Suppressor macrophage treated with lipopolysaccharide for 1 hour (primary cell): ENCODE measurements at places on chromosomes 3 and 15.

DNA sequence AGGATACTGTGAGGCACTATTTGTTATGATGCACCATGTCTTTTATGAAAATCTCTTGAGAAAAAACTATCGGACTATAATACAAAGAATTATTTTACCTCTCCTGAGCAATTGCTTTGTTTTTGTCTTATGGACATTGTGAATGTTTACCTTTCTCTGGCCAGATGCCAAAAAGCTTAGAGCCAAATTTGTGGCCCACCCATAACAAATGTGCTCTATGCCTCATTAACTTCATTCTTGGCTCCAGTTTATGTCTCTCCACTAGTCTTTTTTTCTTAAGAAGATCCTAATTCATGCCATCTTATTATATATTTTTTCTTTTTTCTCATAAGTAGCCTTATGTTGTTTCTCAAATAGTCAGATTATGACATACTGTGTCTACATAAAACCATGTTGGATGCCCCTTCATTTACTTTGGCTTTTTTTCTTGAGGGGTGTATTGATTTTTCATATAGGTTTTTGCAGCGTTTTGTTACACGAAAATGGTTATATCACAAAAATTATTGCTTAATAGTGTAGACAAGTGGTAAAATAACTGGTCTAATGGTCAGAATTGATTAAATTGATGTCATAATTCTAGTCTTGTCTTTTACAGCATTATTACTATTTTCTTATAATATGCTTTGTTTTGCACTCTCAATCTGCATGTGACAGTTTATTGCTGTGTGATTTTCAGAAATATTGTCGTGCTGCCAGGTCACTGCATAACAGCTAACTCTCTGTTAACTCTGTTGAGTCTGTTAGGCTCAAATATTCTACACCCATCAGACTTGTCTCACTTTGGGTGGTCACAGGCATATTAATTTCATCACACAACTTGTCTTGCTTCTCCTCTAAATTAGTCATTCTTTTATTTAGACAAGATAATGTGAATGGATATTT is 18.2 kb downstream of the SENP8 start:
- no peak for DNase-seq

- DNase-seq = peak; percentile 8
Observed at GRCh38 chr3:86774082-86774691, 216.8 kb downstream of the VGLL3 start.

DNA sequence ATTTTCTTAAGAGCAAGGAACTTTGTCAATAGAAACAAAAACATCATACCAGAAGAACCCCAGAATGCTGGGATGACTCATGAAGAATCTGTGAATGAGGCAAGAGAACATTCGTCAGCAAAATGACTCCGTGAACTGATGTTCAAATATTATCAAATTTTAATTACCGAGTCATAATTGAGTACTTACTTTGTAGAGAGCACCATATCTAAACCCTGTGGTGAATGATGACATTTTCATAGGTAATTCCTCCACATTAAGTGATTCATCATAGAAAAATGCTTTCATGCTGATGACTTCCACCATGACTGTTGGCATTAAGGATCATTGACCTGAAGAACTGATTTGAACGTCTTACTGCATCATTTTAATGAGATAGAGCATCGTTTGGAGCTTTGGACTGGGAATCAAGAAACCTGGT is 56.3 kb downstream of the PPARG start:
- DNase-seq = peak; percentile 80

DNA sequence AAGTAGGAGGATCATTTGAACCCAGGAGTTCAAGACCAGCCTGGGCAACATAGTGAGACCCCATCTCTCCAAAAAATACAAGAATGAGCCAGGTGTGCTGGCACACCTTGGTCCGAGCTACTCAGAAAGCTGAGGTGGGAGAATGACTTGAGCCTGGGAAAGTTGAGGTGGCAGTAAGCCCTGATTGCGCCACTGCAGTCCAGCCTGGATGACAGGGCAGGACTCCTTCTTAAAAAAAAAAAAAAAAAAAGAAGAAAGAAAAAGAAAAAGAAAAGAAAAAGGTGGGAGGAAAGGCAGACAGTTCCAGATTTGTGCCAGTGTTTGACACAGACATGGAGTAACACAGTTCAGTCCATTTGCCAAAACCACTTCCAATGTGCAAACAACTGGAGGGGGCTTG is 75.7 kb downstream of the ATP10A start:
- no peak for DNase-seq

DNA sequence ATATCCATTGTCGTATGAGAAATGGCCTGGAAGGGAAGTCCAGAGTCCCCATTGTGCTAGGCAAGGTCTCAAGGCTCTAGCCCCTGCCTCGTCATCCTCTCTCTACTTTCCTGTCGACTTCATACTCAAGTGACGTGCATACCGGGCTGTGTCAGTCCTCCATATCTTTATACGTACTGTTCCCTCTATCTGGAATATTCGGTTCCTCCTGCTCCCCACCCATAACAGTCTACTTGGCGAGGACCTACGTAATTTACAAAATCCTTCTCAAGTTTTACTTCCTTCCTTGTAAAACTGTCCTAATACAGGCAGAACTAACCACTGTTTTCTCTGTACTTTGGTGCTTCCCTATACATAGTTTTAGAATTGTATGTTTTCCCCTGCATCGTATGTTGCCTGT is 2.2 kb upstream of the ALPK3 start:
- peak; percentile 49 for DNase-seq

GRCh38 chr3:106276755-106277612 is 408.2 kb upstream of the CBLB start:
- DNase-seq = no peak

DNA sequence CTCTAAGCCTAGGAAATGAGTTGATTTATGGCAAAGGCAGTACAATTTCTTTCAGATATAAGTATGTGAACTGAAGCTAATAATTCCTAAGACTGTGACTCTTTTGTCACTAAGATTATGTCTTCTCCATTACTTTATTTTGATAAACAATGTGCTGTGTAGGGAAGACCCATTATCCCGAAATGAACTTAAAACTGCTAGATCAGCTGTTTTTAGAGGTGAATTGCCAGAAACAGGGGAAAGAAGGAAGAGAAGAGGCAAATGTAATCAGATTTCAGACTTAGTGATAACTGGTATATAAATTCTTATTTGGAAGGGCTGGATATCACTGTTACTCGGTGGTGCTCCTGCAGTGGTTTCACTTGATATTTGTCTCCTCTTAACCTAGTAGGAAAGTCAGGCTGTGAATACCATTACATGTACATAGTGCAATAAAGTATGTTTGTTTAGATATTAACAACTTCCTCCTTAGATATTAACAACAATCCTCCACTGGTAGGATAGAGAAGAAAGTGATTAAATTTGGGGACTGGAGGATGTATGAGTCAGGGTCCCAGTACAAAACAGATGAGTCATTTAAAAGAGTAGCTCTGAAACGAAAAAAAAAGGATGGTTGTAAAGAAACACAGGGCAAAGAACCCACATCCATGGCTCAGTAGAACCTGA is 338.5 kb upstream of the KCNH8 start:
- no peak for DNase-seq

DNA sequence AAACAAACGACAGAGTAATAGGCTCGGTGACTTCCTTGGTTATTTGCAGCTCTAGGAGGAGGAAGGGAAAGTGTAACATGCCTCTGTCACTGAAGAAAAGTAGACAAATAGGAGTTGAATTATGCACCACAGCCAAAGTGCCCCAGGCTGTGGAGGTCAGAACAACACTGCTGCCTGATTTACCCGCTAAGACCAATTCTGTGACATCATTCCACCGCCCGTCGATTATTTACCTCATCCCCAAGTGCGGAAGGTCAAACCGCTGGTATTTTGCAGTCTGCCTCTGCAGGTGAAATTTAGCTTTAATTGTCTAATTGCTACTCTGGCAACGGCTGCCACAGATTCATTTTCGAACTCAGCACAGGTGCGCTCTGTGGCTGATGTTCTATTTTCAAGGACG is 106.3 kb upstream of the PRICKLE2 start:
- no peak for DNase-seq

- no peak for DNase-seq
Observed at GRCh38 chr3:159604151-159604581, 384.5 kb upstream of the IL12A start.

DNA sequence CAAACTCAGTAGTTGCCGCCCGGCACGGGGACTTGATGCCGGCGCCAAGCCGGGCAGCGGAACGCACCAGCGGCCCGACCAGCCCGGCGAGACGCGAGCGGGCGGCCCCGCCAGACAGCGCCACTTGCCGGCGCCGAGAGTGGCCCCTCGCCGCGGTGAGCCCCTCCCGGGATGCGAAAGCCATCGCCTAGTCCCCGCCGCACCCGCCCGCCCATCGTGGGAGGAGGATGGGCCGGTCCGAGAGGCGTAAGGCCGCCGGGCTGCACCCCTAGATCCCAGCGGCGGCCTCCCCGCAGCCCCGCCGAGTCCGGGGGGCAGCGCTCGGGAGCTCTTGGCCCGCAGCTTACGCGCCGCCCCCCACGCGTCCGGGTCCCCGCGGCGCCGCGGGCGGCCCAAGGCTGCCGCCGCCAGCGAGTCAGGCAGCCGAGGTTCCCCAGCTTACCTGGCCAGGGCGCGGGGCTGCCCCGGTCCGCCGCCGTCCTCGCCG is 609 bp downstream of the GOLGA8A start:
- peak; percentile 26 for DNase-seq

- DNase-seq = peak; percentile 63
Observed at GRCh38 chr3:9422712-9423424, 25.5 kb downstream of the SETD5 start.

DNA sequence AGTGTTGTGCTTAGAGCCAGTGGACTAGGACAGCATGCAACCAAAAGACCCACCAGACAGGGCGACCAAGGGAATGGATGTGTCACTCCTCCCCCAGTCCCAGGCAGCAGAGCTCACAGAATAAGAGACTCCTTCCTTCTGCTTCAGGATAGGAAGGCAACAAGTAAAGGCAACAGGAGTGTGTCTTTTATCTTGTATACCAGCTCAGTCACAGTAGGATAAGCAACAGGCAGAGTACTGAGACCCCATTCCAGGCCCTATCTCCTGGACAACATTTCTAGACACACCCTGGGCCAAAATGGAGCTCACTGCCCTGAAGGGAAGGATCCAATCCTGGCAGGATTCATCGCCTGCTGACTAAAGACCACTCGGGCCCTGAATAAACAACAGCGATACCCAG is 25.0 kb downstream of the PDCD10 start:
- DNase-seq = no peak

GRCh38 chr15:52808441-52808840 is 18.3 kb upstream of the ONECUT1 start:
- DNase-seq = no peak

DNA sequence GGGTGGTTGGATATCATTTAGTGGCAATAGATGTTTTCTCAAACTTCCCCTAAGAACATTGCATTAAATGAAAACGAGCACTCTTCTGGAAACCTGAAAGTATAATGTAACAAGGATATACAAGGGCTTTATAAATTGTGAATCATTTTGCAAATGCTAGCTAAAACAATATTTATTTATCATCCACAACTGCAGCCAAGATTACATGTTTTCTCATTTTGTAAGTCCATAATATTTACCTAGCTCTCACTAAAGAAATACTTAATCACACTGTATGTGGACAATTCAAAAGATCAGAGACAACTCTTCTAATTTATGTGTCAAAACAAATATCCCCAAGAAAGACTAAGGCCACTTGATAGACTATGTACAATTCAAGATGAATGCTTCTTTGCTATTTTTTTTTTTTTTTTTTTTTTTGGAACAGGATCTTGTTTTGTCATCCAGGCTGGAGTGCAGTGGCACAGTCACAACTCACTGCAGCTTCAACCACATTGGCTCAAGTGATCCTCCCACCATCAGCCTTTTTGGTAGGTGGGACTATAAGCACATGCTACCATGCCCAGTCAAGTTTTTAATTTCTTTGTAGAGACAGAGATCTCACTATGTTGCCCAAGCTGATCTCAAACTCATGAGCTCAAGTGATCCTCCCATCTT is 427.7 kb upstream of the THBS1 start:
- DNase-seq = no peak

- DNase-seq = no peak
Observed at GRCh38 chr3:29291260-29291981, 10.6 kb downstream of the RBMS3 start.

- DNase-seq = peak; percentile 55
Observed at GRCh38 chr15:91116113-91117067, 16.3 kb downstream of the SV2B start.

DNA sequence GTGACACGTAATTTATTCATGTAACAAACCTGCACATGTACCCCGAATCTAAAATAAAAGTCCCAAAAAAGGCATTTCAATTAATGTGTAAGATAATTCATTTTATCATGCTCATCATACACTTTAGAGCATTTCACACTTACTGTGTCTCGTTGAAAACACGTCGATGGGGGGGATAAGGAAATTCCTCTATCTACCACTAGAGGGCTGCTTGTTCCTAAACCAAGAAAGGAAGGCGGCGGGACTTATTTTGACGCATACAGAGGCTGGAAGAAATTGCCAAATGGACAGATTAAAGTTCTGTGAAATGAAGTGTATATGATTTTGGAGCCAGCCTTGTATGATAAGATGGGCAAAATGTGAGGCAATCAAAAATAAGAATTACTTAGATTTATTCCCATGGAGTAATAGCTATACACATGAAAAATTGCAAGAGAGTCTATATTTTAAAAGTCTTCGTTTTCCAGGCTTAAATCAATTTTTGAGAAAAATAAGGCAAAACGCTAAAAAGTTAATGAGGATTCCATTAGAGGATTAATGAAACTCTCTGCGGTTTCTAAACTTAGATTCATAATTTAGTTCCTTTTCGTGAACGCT is 346.8 kb downstream of the CNTN3 start:
- peak; percentile 61 for DNase-seq

DNA sequence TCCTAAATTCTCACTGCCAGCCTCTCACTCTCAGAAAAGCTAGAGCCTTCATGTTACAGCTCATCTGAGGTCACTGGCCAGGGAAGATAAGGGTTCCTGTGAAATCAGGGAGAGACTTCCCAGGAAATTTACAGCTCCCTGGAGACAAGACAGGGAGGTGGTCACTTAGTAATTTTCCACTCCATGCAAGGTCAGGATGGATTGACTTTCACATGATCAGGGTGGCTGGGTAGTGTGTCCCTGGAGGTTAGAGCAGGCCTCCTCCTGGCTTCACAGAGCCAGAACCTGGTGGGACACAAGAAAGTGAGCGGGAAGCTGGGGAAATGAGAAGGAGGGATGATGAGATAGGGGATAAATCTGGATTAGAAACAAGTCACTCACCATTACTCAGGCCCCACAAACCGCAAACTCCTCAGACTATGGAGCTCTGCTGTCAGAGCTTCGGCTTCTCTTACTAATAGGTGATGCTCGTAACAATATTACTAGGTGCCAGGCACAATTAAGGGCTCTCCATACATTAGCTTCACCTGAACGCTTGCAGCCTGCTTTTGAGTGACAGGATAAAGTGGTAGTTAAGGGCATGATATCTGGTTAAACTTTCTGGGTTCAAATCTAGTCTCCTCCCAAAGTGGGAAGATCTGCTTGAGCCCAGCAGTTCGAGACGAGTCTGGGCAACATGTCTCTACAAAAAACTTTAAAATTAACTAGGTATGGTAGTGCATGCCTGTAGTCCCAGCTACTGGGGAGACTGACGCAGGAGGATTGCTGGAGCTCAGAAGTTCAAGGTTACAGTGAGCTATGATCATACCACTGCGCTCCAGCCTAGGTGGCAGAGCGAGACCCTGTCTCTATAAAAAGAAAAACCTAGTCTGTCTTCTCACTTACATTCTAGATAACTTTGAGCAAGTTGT is 24.9 kb downstream of the DUOX2 start:
- DNase-seq = no peak

- no peak for DNase-seq
Observed at GRCh38 chr3:40821315-40821714, 296.6 kb downstream of the ZNF621 start.

- DNase-seq = no peak
Observed at GRCh38 chr3:8595695-8596115, 48.9 kb downstream of the SSUH2 start.

GRCh38 chr15:52645916-52646315 is 33.3 kb downstream of the ATOSA start:
- DNase-seq = no peak
